ENCODE measurements at places on chromosomes 2 and 18.

GRCh38 chr2:136798766-136799165 is 33.4 kb downstream of the THSD7B start:
- DNase-seq: no peak

DNA sequence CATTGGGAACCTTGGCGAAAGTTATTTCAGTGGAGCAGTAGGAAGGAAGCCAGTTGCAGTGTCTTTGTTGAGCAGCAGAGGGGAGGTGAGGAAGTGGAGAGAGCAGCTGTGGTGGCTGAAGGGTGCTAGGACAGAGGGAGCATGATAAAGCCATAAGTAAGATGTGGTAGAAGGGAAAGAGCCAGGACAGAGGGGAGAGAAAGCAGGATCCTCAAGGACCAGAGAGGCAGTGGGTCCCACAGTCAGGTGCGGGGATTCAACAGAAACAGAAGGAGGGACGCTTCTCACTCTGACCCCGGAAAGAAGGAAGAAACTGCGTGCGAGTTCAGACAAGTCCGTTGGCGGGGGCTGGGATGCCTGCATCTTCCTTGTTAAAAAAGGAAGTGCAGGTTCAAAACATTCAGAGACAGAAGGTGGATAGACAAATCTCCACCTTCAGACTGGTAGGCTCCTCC is at the start of gene CXCR2:
Gene CXCR2, plus strand, starts transcription at position 403 of the 455 bp plus-strand sequence. CDS start 8,774 bp downstream, outside the sequence.
- peak; percentile 61 for DNase-seq

DNA sequence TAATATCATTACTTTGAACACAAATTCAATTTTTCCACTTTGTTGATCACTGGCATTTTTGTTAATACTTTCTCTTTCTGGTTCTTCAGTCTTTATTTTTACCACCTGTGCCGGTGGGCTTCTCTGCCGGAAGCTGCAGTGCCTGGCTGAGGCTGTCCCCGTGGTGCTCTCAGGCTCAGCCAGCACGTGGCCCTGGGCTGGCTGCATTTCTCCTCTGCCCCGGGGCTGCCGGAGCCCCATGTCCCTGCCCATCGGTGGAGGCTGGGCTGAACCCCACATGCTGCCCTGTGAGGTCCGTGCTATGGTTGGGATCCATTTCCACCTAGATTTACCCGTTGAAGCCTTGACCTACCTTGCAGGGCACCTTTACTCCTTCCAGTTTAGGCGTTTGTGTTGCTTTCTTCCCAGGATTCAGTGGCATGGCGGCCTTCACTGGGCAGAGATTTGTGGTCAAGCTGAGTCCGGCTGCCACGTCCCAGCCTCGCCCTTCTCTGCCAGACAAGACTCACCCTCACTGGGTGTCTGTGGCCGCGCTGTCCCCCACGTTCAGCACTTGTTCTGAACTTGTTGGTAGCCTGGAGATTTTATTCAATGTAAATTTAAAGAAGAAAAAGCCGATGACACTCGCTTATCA is 12.8 kb upstream of the TMEM18 start:
- no peak for DNase-seq

DNA sequence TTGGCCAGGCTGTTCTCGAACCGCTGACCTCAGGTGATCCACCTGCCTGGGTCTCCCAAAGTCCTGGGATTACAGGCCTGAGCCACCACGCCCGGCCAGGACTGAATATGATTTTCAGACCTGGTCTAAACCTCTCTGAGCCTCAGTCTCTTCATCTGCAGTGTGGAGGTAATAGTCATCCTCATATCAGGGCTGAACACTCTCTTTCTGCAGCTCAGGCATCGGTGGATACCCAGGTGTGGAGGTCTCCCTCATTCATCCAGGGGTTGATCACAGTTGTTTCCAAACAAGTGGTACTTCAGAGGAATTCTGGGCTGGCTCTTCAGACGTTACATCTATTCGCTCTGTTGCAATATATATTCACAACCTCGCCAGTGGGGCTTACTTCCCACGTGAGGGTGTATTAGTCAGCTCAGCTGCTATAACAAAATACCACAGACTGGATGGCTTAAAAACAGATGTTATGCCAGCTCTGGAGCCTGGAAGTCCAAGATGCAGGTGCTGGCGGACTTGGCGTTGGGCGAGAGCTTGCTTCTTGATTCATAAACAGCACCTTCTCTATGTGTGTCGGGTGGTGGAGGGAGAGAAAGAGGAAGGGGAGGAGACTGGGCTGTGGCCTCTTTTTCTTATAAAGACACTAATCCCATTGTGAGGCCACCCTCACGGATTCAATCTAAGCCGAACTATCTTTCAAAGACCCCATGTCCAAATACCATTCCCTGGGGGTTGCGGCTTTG is 2.9 kb upstream of the MBP start:
- DNase-seq: no peak

- DNase-seq: no peak
Measured at GRCh38 chr2:70560442-70560841, 6.8 kb upstream of the TGFA start.

DNA sequence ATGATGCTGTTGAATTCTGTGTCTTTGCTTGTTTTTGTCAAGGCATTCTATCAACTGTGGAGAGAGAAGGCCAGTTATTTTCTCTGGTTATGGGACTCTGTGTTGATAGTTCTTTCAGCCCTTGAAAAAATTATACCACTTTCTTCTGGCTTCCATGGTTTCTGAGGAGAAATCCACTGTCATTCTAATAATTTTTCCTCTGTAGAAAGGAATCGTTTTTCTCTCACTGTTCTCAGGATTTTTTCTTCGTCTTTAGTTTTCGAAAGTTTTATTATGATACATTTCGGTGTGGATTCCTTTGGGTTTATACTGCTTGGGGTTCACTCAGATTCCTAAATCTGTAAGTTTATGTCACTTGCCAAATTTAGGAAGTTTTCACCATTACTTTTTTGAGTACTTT is 6.6 kb downstream of the GALNT1 start:
- no peak for DNase-seq

- no peak for DNase-seq
Measured at GRCh38 chr2:121240436-121240835, 44.6 kb downstream of the TFCP2L1 start.

- DNase-seq: no peak
Measured at GRCh38 chr18:61605376-61606067, 272.3 kb downstream of the CDH20 start.

DNA sequence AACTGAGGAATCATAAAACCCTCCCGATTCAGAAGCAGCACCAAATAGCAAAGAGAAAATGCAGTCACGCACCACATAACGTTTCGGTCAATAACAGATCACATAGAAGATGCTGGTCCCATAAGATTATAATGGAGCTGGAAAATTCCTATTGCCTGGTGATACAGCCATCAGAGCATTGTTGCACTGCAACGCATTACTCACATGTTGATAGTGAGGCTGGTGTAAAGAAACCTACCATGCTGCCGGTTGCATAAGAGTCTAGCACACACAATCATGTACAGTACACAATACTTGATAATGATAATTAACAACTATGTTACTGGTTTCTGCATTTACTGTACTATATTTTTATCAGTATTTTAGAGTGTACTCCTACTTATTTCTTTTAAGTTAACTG is 32.5 kb downstream of the RNF152 start:
- no peak for DNase-seq

- peak; percentile 55 for DNase-seq
Measured at GRCh38 chr2:39625193-39625926, 40.4 kb upstream of the TMEM178A start.

GRCh38 chr2:182193291-182193690 is 207.6 kb downstream of the PPP1R1C start:
- DNase-seq: no peak

GRCh38 chr2:95685513-95685912 is 93.7 kb downstream of the TRIM43 start:
- DNase-seq: no peak

GRCh38 chr2:160621748-160622147 is 128.1 kb upstream of the RBMS1 start:
- DNase-seq: no peak

DNA sequence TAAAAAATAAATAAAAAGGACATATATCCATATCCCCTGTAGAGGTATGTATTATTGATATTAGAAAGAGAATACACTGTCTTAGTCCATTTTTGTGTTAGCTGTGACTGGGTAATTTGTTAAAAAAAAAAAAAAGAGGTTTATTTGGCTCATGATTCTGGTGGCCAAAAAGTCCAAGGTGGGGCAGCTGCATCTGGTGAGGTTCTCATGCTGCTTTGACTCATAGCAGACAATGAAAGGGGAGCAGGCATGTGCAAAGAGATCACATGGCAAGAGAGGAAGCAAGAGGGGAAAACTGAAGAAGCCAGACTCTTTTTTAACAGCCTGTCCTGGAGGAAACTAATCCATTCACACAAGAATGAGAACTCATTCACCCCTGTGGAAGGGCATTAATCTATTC is 101.6 kb upstream of the MAP4K3 start:
- DNase-seq: no peak

- no peak for DNase-seq
Measured at GRCh38 chr2:67694445-67694844, 297.3 kb downstream of the ETAA1 start.

DNA sequence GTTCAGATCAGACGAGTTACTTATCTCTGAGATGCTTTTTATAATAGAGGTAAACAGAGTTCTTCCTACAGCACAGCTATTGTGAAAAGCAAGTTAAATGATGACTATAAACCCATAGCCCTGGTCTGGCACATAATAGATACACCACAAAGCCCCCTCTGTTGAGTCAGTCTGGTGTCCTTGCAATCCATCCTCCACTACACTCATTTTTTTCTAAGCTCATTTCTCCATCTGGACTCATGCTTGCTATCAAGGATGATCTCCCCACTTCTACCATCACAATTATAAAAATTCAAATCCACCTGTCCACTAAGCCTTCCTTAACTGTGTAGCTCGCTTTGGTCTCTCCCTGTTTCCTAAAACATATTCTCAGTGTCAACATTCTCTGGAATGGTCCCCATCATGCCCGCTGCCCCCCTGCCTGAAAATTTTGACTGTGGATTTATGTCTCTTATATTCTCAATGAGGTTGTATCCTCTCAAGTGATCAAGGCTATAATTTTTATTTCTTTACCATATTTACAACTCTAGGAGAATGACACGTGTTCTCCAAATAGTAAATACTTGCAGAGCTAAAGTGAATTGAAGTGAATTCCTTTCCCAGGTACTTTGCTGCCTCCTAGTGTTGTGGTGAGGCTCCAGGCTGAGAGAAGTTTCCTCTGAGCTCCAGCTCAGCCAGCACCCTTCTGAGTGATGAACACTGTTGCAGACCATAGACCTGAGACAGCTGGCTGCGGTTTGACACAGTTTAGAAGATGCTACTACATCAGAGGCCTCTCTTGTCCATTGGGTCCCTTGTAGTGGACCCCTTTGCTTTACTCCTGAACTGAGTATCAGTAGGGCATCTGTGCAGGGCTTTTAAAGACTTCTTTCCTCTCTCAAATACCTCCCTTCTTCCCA is 108.7 kb downstream of the DPP10 start:
- DNase-seq: peak; percentile 51

GRCh38 chr2:216575465-216575864 is 57.8 kb upstream of the IGFBP2 start:
- no peak for DNase-seq

- no peak for DNase-seq
Measured at GRCh38 chr2:235596272-235596671, 102.4 kb downstream of the AGAP1 start.

DNA sequence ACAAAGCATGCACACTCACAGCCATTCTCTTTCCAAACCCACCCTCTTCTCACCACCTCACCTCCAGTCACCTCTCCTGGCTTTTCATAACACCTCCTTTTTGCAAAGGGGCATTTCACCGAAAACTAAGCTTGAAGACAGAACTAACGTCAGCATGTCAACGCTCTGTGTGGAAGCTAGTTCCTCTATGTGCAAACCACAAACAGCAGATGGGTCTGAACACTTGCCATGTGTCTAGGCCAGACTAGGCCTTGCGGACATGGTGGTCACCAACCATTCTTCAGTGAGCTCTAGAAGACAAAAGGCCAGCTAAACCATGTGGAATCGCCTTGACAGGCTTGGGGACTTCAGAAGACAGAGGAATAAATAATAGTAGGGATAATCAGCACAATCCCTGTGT is 148.5 kb downstream of the TXNL1 start:
- DNase-seq: peak; percentile 55

GRCh38 chr2:237421542-237422116 is 7.7 kb upstream of the COL6A3 start:
- DNase-seq: peak; percentile 61

GRCh38 chr2:202703091-202703490 is 68.3 kb downstream of the FAM117B start:
- DNase-seq: no peak

GRCh38 chr18:57660961-57661360 is 39.3 kb upstream of the NARS1 start:
- DNase-seq: no peak

DNA sequence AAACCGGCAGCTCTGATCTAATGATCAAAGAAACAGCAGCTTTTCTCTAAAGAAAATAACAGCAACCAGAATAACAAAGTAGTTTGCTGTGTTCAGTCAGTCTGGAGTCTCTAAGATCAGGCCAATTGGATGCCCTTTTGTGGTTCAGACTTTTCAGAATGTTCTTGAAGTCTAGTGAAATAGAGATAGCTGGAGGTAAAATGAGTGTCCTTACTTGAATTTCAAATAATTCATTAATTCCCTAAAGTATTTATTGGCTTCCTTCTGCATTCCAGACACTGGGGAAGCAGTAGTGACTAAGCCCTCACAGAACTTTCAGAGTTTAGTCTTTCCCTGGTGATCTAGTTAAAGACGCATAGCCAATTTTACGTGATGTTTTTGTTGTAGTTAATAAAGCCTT is 58.7 kb downstream of the C18orf54 start:
- DNase-seq: no peak

- no peak for DNase-seq
Measured at GRCh38 chr18:37460604-37461003, 105.0 kb downstream of the CELF4 start.

DNA sequence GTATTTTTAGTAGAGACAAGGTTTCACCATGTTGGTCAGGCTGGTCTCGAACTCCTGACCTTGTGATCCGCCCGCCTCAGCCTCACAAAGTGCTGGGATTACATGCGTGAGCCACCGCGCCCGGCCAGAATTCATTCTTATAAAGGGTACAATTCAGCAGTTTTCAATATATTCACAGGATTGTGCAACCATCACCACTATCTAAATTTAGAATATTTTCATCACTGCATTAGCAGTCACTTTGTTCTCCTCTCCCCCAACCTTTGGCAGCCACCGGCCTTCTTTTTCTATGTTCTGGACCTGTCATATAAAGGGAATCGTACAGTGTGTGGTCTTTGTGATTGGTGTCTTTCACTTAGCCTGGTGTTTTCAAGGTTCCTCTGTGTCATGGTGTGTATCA is 40.7 kb downstream of the TCF7L1 start:
- no peak for DNase-seq

DNA sequence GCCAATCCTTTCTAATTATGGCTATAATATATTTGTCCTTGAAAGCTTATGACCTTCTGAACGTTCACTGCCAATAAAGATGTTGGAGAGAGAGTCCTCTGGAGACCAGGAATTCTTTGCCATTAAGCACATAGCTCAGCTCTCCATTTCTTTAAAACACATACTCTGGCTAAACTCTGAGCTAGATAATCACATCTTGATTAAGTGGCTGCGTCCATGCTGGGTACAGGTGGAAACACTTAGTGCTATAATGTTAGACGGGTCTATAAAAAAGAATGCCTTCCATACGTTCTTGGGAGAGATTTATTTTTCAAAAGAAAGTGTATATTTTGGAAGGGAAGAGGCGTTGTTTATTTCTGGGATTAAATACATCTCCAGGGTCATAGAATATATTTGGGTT is 314.5 kb downstream of the LPIN1 start:
- no peak for DNase-seq

- peak; percentile 79 for DNase-seq
Measured at GRCh38 chr2:47016172-47016913, 100.7 kb upstream of the MCFD2 start.
